Immature natural killer cell (primary cell): ENCODE measurements at places on chromosomes 13 and 19. TPM values are rescaled to one million over a fixed set of nuclear protein-coding genes. Genes with fewer than 3 reads are reported as not detected.

MYBPC2 gene
- polyA plus RNA-seq: not detected

PRSS57 gene
- polyA plus RNA-seq: 6.3 TPM

- peak overlapping the region; percentile 95 for H3K27ac ChIP-seq
- H3K4me1 ChIP-seq: peaks cover 38% of the 10 kb centered on the region
- no peaks in the 10 kb centered on the region for H3K36me3 ChIP-seq
- no peak overlapping the region for H3K4me3 ChIP-seq
Observed at GRCh38 chr13:44111701-44112100, 232.0 kb downstream of the LACC1 start.

DNA sequence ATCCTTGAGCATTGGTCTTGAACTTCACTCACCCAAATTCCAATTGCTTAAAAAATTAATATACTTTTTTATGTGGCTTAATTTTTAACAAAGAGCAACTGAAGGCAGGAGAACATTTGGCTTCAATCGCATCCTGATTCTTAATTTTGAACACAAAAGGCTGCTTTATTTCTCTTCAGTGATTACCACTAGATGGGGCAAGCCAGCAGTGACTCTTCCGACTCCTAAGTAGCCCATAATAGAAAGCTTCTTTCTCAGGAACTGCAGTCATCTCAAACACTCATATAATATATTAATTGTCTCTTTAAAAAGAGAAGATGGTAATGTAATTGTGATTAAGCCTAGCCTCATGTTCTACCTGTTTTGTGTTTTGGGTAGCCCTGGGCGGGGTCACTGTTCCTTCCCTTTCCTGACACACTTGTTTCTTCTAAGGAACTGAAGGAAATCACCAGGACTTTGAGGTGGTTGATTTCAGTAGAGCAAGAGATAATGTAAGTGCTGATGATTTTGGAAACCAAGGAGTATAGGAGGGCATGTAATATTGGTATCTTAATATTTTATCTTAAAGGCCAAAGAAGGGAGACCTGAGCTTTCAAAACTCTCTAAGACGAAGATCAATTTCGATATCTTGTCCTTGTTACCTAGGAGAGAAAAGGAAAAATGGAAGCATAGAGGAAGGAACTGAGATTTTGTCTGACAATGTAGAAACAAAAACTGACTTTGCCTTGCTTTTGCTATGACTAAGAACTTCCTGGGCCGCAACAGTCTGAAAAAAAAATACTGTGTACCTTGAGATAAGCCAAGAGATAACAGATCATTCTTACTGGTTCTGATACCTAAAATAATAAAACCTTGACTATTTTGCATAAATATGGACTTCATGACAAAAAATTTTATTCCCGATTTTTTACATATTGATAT lies 73.1 kb downstream of the TNFSF13B start:
- DNase-seq: no peak
- no peaks in the 10 kb centered on the region for H3K4me1 ChIP-seq
- H3K36me3 ChIP-seq: no peaks in the 10 kb centered on the region
- H3K27me3 ChIP-seq: peaks cover 4% of the 10 kb centered on the region
- no peak overlapping the region for H3K4me3 ChIP-seq
- no peak overlapping the region for H3K27ac ChIP-seq

GRCh38 chr13:48249018-48249417 lies 16.0 kb downstream of the ITM2B start:
- no peaks in the 10 kb centered on the region for H3K27me3 ChIP-seq
- H3K36me3 ChIP-seq: no peaks in the 10 kb centered on the region
- peak overlapping the region; percentile 15 for H3K4me3 ChIP-seq
- H3K27ac ChIP-seq: peak overlapping the region; percentile 77
